Fibroblast of pulmonary artery (primary cell): ENCODE measurements at places on chromosomes 7 and 10.

- no peak for DNase-seq
Measured at GRCh38 chr10:1206601-1207000, 150.4 kb downstream of the WDR37 start.

- DNase-seq: no peak
Measured at GRCh38 chr10:108450280-108450679, 1285.8 kb upstream of the SORCS1 start.

DNA sequence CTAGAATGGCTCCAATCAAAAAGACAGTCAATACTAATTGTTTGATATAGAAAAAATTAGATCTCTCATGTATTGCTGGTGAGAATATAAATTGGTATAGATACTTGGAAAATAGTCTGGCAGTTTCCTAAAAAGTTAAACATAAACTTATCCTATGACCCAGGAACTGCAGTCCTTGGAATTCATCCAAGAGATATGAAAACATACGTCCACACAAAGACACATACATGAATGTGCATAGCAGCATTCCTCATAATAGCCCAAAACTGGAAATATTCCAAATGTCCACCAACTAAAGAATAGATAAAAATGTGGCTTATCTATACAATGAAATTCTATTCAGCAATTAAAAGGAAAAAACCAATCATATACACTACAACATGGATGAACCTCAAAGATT lies 128.4 kb downstream of the ZFAND4 start:
- no peak for DNase-seq

DNA sequence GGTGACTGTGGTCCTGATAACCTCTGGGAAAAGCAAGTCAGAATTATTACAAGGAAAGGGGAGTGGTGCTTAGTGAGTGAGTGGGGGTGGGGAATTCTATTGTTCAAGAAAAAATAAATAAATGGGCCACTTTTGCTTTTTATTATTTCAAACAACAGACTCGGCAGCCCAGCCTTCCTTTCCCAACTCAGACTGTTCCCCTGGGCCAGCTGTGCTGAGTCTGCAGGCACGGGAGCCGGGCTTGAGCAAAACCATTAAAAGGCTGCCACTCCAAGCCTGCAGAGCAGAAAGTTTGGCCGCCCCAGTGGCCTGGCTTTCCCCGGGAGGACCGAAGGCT lies 90.0 kb downstream of the PLXNA4 start:
- DNase-seq: peak; percentile 79

DNA sequence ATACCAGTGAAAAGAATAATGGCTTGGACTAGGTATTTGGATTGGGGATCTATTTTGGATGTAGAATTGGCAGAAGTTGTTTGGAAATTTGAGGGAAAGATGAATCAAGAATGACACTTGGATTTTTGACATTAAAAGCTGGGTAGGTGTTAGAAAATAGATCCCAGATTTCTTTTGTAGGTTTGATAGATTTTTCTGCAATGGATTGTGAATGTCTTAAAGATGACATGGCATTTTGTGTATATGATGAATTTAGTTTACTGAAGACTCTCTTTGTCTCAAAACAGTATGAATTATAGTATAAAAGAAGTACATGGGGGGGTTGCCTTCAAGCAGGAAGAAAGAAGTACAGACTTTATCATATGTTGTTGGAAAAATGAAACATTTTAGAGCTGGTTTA lies 75.8 kb downstream of the MPLKIP start:
- no peak for DNase-seq

DNA sequence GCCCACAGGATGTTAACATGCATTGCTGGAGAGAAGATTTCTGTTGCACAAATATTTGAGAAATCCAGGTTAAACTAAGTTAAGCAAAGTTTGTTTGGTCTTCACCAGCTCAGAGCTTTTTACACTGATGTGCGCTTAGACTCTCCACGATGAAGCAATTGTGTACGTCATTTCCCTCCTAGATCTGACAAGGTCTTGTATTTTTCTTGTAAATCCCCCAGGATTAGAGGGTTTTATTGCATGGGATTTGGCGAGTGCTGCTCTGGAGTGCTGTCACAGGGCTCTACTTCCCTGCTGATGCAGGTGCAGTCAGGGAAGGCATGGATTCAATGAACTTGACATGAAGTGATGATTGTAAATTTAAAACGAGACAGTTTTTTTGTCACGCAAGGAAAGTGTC lies 173.3 kb downstream of the PDE1C start:
- no peak for DNase-seq

- peak; percentile 80 for DNase-seq
Measured at GRCh38 chr10:86755740-86756510, 494 bp upstream of the BMPR1A start.

DNA sequence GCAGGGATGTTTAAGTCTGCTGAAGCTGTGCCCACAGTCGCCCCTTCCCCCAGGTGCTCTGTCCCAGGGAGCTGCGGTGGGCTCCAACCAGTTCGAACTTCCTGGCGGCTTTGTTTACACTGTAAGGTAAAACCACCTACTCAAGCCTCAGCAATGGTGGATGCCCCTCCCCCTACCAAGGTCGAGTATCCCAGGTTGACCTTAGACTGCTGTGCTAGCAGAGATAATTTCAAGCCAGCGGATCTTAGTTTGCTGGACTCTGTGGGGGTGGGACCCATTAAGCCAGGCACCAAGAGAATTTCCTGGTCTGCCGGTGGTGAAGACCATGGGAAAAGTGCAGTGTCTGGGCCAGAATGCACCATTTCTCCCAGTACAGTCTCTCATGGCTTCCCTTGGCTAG lies 56.0 kb downstream of the CCDC7 start:
- no peak for DNase-seq

- DNase-seq: peak; percentile 22
Measured at GRCh38 chr7:105792488-105793370, 83.7 kb downstream of the ATXN7L1 start.

GRCh38 chr7:28477041-28477442 lies 64.7 kb downstream of the CREB5 start:
- no peak for DNase-seq

- DNase-seq: no peak
Measured at GRCh38 chr10:10946801-10947200, 70.9 kb upstream of the CELF2 start.

- DNase-seq: no peak
Measured at GRCh38 chr7:21984042-21984441, 38.3 kb upstream of the CDCA7L start.

- DNase-seq: peak; percentile 22
Measured at GRCh38 chr7:22549667-22550513, 49.9 kb upstream of the STEAP1B start.

GRCh38 chr7:55343860-55344606 lies 21.1 kb upstream of the LANCL2 start:
- no peak for DNase-seq

DNA sequence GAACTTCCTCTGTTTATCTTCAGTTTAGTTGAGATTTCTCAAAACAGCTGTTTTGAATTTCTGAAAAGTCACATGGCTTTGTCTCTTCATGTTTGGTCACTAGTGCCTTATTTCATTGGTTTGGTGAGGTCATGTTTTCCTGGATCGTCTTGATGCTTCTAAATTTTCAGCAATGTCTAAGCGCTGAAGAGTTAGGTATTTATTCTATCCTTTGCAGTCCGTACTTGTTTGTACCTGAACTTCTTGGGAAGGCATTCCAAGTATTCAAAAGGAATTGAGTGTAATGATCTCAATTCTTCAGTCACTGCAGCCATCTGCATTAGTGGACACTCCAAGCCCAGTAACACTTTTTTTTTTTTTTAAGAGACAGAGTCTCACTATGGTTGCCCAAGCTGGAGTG lies 67.7 kb downstream of the HERC4 start:
- DNase-seq: no peak

- no peak for DNase-seq
Measured at GRCh38 chr7:380711-381210, 90.8 kb downstream of the FOXL3 start.
